Kidney tubule cell (primary cell): ENCODE measurements at places on chromosomes 7 and 10.

- DNase-seq: no peak
These were observed 263.3 kb downstream of the SNX10 start for GRCh38 chr7:26554952-26555351.

- no peak for DNase-seq
These were observed 51.9 kb downstream of the CCNY start for GRCh38 chr10:35388197-35388596.

DNA sequence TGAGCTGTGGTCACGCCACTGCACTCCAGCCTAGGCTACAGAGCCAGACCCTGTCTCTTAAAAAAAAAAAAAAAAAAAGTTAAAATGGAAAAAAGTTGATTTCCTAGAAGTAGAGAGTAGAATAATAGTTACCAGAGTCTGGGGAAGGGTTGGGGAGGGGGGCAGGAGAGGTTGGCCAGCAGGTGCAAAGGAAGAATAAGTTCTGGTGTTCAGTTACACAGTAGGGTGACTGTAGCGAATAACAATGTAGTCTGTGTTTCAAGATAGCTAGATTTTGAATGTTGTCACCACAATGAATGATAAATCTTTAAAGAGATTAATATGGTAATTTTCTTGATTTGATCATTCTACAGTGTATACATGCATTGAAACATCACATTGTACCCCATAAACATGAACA, 142.9 kb downstream of the NRF1 start:
- no peak for DNase-seq

GRCh38 chr7:143284591-143285469, at the start of gene TMEM139:
Gene TMEM139, plus strand, starts transcription at chr7:143284958. Its CDS starts 1,000 bp downstream, at chr7:143285958.
- DNase-seq: peak; percentile 79

- DNase-seq: peak; percentile 17
These were observed 121.6 kb downstream of the SPAG6 start for GRCh38 chr10:22466763-22467334.

DNA sequence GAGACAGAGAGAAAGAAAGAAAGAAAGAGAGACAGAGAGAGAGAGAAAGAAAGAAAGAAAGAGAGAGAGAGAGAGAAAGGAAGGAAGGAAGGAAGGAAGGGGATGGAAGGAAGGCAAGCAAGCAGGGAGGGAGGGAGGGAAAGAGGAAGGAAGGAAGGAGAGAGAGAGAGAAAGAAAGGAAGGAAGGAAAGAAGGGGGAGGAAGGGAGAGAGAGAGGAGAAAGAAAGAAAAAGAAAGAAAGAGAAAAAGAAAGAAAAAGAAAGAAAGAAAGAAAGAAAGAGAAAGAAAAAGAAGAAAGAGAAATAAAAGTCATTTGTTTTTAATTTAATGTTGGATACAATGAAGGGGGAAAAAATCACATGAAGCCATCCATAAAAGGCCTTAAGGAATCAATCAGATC, 4.6 kb upstream of the RASSF4 start:
- no peak for DNase-seq

DNA sequence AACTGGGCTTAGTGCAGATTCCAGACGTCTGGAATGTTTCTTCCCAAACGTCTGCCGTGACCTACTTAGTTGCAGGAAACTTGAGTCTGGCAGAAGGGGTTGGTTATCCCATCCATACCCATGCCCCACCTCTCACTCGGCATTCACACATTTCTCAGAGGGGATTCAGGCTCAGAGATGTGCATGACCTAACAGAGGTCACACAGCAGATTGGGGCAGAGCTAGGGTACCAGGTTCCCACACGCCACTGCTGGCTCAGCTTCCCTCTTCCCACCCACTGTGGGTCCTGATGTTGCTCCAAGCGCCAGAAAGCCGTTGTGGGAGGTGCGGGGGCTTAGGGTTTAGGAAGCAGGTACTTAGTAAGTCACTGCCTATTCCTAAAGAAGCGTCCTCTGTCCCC, 3.0 kb downstream of the UCMA start:
- no peak for DNase-seq

GRCh38 chr7:913736-914520, 37.6 kb downstream of the GET4 start:
- peak; percentile 61 for DNase-seq

GRCh38 chr10:69239136-69239535, 19.0 kb downstream of the HKDC1 start:
- no peak for DNase-seq

GRCh38 chr7:132757783-132758182, 181.5 kb upstream of the PLXNA4 start:
- DNase-seq: no peak

DNA sequence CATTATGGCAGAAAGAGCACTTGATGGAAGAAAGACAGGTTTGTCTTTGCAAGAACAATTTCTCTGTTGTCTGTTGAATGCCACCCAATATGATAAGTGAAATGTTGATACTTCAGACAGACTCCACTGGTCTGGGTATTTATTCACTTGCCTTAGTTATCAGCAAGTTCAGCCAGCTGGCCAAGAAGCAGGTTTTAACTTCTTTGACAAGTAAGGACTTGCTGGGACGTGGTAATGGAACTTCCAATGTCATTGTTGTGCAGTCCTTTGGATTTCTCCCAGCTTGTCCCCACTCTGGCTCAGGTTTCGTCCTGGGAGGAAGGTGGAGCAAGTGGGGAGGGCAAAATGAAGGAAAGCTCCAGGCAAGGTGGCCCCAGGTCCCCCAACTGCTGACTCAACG, 497.4 kb downstream of the RPS24 start:
- no peak for DNase-seq

DNA sequence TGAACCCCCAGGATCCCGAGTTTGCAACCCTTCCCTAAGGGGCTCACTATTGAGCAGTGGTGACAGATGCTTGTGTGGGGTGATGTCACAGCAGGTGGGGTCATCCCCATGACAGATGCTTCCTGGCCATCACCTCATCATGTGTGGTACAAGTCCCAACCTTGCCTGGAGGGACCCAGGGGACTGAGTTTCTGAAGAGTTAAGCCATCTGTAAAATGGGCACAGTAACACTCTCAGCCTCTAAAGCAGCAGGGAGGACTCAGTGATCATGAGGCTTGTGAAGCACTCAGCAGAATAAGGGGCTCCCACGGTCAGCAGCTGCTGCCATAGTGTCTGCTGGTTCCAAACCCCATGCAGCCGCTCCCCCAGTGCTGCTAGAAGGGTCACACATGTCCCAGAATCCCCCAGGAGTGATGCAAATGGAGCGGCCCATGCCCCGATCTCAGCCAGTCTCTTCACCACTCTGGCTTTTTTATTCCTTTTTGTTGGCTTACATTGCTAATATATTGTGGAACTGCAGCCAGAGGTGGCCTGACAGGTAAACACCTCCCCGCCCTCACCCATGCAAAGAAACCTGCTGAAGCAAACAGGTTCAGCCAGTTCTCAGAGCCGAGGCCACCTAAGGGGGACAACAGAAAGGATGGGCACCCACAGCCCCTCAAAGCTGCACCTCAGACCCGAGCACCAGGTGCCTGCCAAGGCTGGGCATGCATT, 102.1 kb upstream of the PDGFA start:
- DNase-seq: no peak

DNA sequence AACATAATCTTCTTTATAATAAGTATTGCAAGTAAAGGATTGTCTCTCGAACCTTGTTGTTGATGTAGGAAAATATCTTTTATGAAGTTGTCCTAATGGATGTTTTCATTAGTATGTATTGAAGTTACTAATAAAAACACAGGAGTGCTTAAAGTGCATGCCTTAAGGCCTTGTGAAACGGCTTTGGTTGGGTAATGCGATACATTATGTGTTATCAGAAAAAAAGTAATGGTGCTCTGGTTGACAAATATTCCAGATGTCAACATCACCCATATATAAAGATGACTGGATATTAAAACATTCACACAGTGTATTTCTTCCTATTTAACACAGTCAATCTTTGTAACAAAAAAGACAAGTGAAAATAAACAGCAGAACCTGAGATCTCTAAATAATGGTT, 310.7 kb downstream of the PRKG1 start:
- no peak for DNase-seq

- peak; percentile 51 for DNase-seq
These were observed 57.8 kb upstream of the RAB18 start for GRCh38 chr10:27446091-27446918.

GRCh38 chr10:92087750-92088395, 164.3 kb downstream of the BTAF1 start:
- peak; percentile 86 for DNase-seq

- DNase-seq: peak; percentile 68
These were observed 515.3 kb downstream of the GRID1 start for GRCh38 chr10:85851325-85851724.

- DNase-seq: no peak
These were observed 19.1 kb downstream of the ZNF365 start for GRCh38 chr10:62393237-62393636.

DNA sequence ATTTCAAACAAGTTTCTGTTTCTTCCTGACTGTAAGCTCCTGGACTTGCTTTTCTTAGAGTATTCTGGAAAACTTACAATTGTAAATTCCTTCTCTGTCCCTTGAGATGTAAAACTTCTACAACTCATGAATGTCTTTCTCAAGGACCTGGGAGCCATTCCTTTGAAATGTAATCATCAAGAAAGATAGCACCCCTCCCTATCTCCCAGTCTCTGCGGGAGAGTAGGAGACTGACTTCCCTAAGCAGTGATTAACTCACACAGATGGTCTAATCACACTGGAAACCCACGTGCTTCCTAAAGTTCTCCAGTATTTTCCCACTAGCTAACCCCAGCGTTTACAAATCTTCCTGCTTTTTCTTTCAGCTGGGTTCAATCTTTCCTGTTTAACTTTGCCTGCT, 549.4 kb downstream of the SORCS1 start:
- DNase-seq: peak; percentile 64

GRCh38 chr7:159272739-159273138, 128.1 kb upstream of the VIPR2 start:
- DNase-seq: no peak

DNA sequence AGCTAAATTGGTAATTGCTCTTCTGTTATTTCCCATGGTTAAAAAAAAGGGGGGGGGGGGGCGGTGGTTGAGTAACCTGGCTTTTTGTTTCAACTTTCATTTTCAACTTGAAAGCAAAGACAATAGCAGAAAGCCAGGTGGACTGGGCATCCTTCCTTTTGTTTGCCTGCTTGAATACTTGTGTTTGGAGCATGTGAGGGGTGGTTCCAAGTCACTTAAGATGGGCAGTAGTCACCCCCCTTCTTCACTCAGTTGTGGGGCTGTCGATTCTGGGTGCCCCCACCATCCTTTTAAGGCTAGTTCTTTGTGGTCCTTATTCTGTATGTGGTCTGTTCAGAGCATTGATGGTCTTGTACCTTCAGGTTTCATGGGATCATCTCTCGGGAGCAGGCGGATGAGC, 165.6 kb upstream of the PRR15 start:
- DNase-seq: no peak

- no peak for DNase-seq
These were observed 31.1 kb upstream of the TOMM7 start for GRCh38 chr7:22853674-22854157.

DNA sequence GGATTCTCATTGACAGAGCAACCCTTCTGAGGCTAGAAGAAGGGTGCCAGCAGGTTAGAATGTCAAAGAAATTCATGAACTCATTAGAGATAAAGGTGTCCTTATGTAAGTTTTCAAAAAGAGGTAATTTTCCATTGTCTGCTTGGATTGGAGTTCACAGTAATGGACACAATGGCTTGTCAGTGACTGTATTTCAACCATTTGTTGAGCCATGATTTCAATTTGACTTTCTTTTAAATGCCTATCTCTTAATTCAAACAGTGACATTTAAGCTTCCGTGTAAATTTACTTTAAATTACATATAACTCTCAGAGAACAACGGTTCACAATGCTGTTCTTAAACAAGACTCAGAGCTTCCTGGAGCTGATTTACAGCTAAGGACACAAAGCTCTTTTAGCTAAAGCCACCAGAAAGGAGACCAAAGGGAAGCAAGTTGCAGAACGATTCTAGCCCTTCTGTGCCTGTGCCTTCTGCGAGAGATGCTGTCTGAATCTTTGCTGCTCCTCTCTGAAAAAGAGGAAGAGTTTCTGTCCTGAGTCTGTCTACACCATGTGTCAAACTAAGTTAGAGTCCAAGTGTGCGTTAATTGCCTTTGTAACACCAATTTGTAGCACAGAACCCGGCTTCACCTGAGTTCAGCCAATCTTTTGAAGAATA, 42.2 kb upstream of the PFKP start:
- no peak for DNase-seq

DNA sequence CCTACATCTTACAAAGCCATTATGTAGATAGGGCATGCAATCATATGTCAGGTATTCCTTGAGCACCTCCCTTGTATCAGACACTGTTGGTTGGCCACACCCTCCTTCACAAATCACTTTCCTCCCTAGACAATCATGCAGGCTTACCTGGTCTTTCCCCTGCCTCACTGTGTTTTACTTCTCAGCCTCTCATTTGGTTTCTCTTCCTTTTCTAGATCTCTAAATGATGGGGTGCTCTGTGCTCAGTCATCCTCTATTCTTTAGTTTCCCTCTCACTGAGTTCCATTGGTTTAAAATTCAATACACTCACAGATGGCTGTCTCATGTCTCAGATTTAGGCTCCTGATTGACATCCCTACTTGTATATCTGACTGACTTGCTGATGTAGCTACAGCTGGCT, 31.4 kb downstream of the ANK3 start:
- no peak for DNase-seq

DNA sequence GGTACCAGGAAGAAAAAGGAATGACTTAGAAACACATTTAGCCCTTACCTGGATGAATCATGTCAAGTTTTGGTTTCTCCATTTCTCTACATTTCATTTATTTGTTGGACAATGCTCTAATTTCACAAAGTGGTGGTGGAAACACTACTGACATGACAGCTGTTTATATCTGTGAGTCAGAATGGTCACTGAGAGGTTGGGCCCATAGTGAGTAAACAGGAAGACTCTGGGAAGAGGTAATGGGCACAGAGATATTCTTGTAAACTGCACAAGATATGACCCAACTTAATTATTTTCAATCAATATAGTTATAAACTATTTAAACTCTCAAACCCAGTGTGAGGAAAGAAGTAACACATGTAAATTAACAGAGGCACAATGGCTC, 176.3 kb upstream of the MEOX2 start:
- DNase-seq: peak; percentile 7

GRCh38 chr7:47027695-47028240, 554.1 kb downstream of the TNS3 start:
- DNase-seq: no peak

DNA sequence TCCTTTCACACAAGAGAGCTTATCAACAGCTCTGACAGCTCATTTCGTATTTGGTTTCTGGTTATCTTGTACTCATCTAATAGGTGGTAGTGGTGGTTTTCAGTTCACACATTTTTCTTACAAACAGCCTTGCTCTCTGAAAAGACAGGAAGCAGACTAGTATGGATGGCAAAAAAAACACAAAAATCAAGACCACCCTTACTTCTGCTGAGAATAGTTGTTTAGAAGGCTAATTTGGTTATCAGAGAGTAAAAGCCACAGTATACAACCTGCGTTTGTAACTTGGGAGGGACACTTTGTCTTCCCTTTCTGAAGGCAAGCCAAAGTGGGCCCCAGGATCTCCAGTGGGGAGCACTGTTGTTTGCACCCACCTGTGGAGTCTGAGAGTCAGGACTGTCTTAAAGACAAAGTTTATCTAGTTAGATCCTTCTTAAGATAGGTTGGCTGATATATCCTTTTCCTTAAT, 68.0 kb downstream of the PIP4K2A start:
- DNase-seq: no peak
